ENCODE measurements at places on chromosomes 13 and 19. TPM values are rescaled to one million over a fixed set of nuclear protein-coding genes. Genes with fewer than 3 reads are reported as not detected.

- H3K36me3 ChIP-seq = peaks cover 51% of the 10 kb centered on the region
- peaks cover 45% of the 10 kb centered on the region for H3K4me1 ChIP-seq
- DNase-seq = peak; percentile 49
- H3K4me3 ChIP-seq = peak overlapping the region; percentile 48
- no peaks in the 10 kb centered on the region for H3K27me3 ChIP-seq
- peak overlapping the region; percentile 69 for H3K27ac ChIP-seq
These were observed 17.3 kb downstream of the UPF1 start for GRCh38 chr19:18848878-18849661.

DNA sequence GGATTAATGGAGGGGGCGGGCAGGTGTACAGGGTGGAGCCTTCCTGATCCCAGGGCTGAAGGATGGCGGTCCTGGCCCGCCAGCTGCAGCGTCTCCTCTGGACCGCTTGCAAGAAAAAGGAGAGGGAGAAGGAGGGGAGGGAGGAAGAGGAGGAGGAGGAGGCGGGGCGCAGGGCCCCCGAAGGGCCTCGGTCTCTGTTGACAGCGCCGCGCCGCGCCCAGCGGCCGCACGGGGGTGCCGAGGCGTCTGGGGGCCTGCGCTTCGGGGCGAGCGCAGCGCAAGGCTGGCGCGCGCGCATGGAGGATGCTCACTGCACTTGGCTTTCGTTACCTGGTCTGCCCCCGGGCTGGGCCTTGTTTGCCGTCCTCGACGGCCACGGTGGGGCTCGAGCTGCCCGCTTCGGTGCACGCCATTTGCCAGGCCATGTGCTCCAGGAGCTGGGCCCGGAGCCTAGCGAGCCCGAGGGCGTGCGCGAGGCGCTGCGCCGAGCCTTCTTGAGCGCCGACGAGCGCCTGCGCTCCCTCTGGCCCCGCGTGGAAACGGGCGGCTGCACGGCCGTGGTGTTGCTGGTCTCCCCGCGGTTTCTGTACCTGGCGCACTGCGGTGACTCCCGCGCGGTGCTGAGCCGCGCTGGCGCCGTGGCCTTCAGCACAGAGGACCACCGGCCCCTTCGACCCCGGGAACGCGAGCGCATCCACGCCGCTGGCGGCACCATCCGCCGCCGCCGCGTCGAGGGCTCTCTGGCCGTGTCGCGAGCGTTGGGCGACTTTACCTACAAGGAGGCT, at the start of gene PPM1N:
TSS of gene PPM1N (plus strand) at position 33 of the 785 bp plus-strand sequence. CDS start at position 63, 30 bp downstream.
- H3K4me3 ChIP-seq = peak within 1 kb of the TSS; percentile 73
- H3K27me3 ChIP-seq = peaks cover 21% of the 10 kb centered on the region
- DNase-seq = peak; percentile 79
- peaks cover 2% of the 10 kb centered on the region for H3K36me3 ChIP-seq
- peak within 1 kb of the TSS; percentile 55 for H3K27ac ChIP-seq
- peaks cover 36% of the 10 kb centered on the region for H3K4me1 ChIP-seq

GRCh38 chr19:41373993-41374392, 2.3 kb upstream of the TMEM91 start:
- H3K27me3 ChIP-seq = no peaks in the 10 kb centered on the region
- no peaks in the 10 kb centered on the region for H3K36me3 ChIP-seq
- H3K27ac ChIP-seq = no peak overlapping the region
- no peak overlapping the region for H3K4me3 ChIP-seq
- DNase-seq = no peak
- H3K4me1 ChIP-seq = peaks cover 17% of the 10 kb centered on the region

DNA sequence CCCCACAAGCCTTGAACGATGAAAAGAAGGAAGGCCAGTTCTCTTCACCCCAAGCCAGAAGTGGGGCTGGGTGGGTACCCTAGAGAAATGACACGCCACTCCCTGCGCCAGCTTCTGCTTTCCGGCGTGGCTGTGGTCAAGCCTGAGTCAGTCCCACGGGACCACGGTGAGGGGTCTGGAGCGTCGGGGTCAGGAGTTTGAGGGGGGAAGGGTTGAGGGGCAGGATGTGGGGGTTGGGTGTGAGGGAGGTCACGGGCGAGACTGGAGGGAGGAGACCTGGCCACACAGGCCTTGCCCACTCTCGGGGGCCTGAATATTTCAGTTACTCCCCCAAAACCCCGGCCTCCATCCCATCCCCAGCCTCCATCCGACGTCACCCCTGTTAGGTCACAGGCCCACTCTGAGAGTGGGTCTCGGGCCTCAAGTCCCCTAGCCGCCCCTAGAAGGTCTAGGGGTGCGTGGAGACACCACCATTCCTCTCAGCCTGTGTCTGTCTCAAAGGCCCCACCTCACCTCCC, 500 bp upstream of the IFI30 start:
- peak overlapping the region; percentile 80 for H3K4me3 ChIP-seq
- DNase-seq = no peak
- H3K27me3 ChIP-seq = no peaks in the 10 kb centered on the region
- peaks cover 11% of the 10 kb centered on the region for H3K36me3 ChIP-seq
- peak overlapping the region; percentile 63 for H3K27ac ChIP-seq

DNA sequence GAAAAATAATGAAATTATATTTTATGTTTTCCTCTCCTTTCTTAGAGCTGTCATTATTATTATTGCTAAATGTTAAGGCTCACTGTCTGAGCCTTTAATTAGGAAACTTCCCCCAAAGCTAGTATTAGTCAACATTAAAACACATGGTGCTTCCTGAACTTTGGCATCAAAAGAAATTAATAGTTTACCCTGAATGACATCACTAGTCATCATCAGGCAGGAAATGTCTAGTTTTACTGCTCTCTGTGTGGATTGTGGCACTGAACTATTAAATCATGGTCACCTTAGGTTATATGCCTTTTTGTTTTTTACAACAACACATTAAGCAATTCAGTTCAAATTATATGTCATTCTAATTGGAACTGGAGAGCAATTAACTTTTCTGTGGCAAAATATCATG, 595.5 kb downstream of the SLITRK1 start:
- no peak for DNase-seq
- H3K36me3 ChIP-seq = no peaks in the 10 kb centered on the region
- H3K27ac ChIP-seq = no peak overlapping the region
- no peak overlapping the region for H3K4me3 ChIP-seq
- no peaks in the 10 kb centered on the region for H3K27me3 ChIP-seq

- peaks cover 9% of the 10 kb centered on the region for H3K4me1 ChIP-seq
- H3K36me3 ChIP-seq = no peaks in the 10 kb centered on the region
- no peak overlapping the region for H3K27ac ChIP-seq
- peaks cover 5% of the 10 kb centered on the region for H3K27me3 ChIP-seq
These were observed 51.7 kb upstream of the KLF2 start for GRCh38 chr19:16272945-16273344.

GRCh38 chr19:45419396-45419795, 4.3 kb downstream of the ERCC1 start:
- peaks cover 39% of the 10 kb centered on the region for H3K4me1 ChIP-seq
- DNase-seq = no peak
- no peak overlapping the region for H3K4me3 ChIP-seq

- peak; percentile 93 for DNase-seq
- H3K4me3 ChIP-seq = no peak overlapping the region
- peaks cover 14% of the 10 kb centered on the region for H3K4me1 ChIP-seq
- no peaks in the 10 kb centered on the region for H3K27me3 ChIP-seq
- H3K27ac ChIP-seq = peak overlapping the region; percentile 16
These were observed 6.8 kb upstream of the CARM1 start for GRCh38 chr19:10864538-10864899.

DNA sequence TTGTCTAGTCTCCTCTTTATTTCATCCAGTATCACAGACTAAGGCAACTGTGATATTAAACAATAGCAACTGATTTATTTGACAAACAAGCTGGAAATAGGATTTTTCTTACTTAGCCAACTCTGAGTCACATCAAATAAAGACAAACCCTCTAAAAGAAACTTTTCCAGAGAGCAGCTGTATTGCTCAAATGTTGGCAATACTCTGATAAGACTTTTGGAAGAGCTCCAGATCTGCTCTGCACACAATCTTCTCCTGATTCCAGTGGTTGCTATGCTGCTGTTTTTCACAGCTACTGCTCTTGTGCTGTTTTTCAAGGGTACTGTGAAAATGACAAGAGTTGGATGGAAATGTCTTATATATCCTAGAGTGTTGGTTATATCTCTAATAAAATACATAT, 1479.2 kb downstream of the SLITRK5 start:
- DNase-seq = no peak
- H3K36me3 ChIP-seq = no peaks in the 10 kb centered on the region
- H3K4me3 ChIP-seq = no peak overlapping the region
- H3K27ac ChIP-seq = no peak overlapping the region
- H3K27me3 ChIP-seq = no peaks in the 10 kb centered on the region

DNA sequence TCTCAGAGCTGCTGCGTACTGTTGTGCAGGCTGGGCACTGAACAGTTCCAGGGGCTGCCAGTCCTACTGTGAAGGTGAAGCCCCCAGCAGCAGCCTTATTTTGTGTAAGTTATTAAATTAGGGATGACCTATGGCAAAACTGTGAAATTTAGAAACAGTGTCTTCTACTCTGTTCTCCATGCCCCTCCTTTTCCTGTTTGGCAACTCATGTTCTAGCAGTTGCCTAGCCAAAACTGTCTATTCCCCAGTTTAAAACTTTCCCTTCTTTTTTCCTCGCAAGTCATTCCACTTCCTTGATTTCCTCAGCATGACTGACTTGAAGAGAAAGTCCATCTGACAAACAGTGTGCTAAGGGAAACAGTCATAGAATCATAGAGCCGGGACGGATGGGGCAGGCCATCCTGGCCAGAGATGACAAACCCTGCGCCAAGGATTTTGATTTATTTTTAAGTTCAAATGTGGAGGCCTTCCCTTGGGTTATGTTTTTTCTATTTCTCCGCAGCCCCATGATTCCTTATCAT, 78.1 kb upstream of the OLFM4 start:
- no peaks in the 10 kb centered on the region for H3K36me3 ChIP-seq
- no peaks in the 10 kb centered on the region for H3K4me1 ChIP-seq
- peaks cover 5% of the 10 kb centered on the region for H3K27me3 ChIP-seq
- H3K4me3 ChIP-seq = no peak overlapping the region
- no peak for DNase-seq

- H3K36me3 ChIP-seq = peaks cover 1% of the 10 kb centered on the region
- no peak overlapping the region for H3K4me3 ChIP-seq
These were observed 25.8 kb upstream of the MEDAG start for GRCh38 chr13:30880151-30880855.

GRCh38 chr19:46920362-46920761, 59.6 kb downstream of the ARHGAP35 start:
- peaks cover 39% of the 10 kb centered on the region for H3K36me3 ChIP-seq
- no peak overlapping the region for H3K27ac ChIP-seq
- H3K27me3 ChIP-seq = no peaks in the 10 kb centered on the region
- DNase-seq = no peak
- H3K4me3 ChIP-seq = no peak overlapping the region

- no peaks in the 10 kb centered on the region for H3K4me1 ChIP-seq
- no peak overlapping the region for H3K4me3 ChIP-seq
- H3K27me3 ChIP-seq = peaks cover 7% of the 10 kb centered on the region
- no peak overlapping the region for H3K27ac ChIP-seq
- DNase-seq = no peak
- no peaks in the 10 kb centered on the region for H3K36me3 ChIP-seq
These were observed 304.4 kb downstream of the SUCLA2 start for GRCh38 chr13:47696674-47697073.

- H3K4me1 ChIP-seq = no peaks in the 10 kb centered on the region
- H3K36me3 ChIP-seq = no peaks in the 10 kb centered on the region
- no peak overlapping the region for H3K27ac ChIP-seq
- no peaks in the 10 kb centered on the region for H3K27me3 ChIP-seq
These were observed 13.2 kb downstream of the CBY2 start for GRCh38 chr13:45715351-45715750.

DNA sequence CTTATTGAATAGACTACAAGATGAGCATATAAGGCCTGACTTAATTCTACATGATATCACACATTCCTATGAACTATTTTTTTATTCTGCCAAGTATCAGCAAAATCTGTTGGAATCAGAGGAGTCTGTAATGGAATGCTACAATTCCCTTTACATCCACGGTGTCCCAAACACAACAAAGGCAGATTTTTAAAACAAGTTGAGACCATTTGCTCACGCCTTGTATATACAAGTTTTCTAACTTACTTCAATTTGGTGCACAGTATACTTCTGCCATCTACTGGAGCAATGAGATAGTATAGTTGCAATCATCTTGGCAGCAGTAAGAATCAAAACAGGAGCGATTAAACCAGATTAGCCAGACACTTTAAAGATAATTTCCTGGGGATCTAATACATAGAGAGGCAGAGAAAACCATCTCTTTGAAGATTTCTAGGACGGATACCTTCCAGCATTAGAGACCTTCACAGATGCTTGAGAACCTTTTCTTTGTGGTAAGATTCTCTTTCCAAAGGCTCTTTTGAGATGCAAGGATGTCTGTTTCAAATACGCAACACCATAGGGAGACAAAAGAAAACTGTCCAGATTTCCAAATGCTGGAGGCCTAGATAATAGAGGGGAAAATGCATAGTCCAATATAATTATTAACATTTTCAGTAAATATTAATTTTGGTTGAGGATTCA, 302.0 kb upstream of the MIR17HG start:
- H3K4me3 ChIP-seq = no peak overlapping the region
- no peaks in the 10 kb centered on the region for H3K27me3 ChIP-seq
- no peak for DNase-seq
- no peaks in the 10 kb centered on the region for H3K4me1 ChIP-seq

GRCh38 chr13:25249001-25249543, 38.2 kb downstream of the MTMR6 start:
- H3K4me1 ChIP-seq = no peaks in the 10 kb centered on the region
- H3K36me3 ChIP-seq = peaks cover 29% of the 10 kb centered on the region
- no peak for DNase-seq

DNA sequence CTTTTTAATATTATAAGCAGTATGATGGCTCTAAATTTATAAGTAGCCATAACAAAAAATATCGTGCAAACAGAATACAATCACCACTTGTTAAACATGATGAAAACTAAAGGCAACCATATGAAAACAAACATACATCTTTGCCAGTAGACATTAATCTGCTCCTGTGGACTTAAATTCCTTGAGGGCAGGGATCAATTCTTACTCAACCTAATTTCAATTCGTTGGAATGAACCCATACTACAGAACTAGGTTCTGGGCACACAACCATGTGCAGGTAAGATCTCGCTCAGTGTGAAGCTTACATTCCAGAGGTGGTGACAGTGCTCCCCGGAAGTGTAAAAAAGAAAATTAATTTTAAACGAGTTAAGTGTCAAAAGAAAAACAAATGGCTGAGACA, 13.4 kb downstream of the TBC1D4 start:
- peaks cover 8% of the 10 kb centered on the region for H3K27me3 ChIP-seq
- H3K4me1 ChIP-seq = no peaks in the 10 kb centered on the region
- H3K4me3 ChIP-seq = no peak overlapping the region
- H3K27ac ChIP-seq = no peak overlapping the region

- H3K27me3 ChIP-seq = no peaks in the 10 kb centered on the region
- H3K4me3 ChIP-seq = no peak overlapping the region
- no peak for DNase-seq
- peaks cover 23% of the 10 kb centered on the region for H3K4me1 ChIP-seq
These were observed 158.0 kb downstream of the VWA8 start for GRCh38 chr13:41802684-41803444.

Gene MUC16
- total RNA-seq = not detected

Gene OVOL3
- not detected for total RNA-seq

Gene IGSF23
- total RNA-seq = not detected

Gene KEAP1
- 38.7 TPM for total RNA-seq

Gene SIX5
- 2.2 TPM for total RNA-seq

Measured in activated CD4-positive, alpha-beta T cell treated with anti-CD3 and anti-CD28 coated beads for 36 hours (primary cell).